ENCODE measurements at places on chromosomes 16 and 17. TPM values are rescaled to one million over a fixed set of nuclear protein-coding genes. Genes with fewer than 3 reads are reported as not detected.

DNA sequence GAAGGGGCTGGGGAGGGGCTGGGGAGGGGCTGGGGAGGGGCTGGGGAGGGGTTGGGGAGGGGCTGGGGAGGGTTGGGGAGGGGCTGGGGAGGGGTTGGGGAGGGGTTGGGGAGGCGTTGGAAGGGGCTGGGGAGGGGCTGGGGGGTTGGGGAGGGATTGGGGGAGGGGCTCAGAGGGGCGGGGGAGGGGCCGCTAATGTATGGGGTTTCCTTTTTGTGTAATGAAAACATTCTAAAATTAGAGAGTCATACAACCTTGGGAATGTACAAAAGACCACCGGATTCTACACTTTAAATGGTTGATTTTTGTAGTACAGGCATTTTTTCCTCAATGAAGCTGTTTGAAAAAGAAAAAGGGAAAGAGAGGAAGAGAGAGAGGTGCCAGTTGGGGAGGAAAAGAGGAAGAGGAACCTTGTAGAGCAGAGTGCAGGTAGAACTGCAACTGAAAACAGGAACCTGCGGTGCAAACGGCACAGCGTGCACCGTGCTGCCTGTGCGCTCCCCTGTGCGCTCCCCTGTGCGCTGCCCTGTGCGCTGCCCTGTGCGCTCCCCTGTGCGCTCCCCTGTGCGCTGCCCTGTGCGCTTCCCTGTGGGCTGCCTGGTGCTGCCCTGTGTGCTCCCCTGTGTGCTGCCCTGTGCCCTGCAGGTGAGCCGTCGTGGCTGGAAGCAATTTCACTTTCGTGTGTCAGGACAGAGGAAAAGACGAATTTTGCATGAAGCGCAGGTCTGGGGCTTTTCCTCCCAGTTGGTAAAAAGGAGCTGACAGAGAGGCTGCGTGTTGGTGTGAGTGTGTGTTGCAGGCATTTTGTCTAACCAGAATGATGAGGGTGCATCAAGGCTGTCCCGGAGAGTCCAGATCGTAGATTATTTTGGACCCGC lies 40.8 kb downstream of the METRNL start:
- peaks cover 8% of the 10 kb centered on the region for H3K27me3 ChIP-seq
- DNase-seq = no peak
- H3K4me3 ChIP-seq = no peak overlapping the region
- H3K4me1 ChIP-seq = no peaks in the 10 kb centered on the region
- H3K36me3 ChIP-seq = no peaks in the 10 kb centered on the region
- no peak overlapping the region for H3K27ac ChIP-seq

- no peak overlapping the region for H3K4me3 ChIP-seq
- H3K27me3 ChIP-seq = peaks cover 47% of the 10 kb centered on the region
- H3K27ac ChIP-seq = no peak overlapping the region
- no peaks in the 10 kb centered on the region for H3K36me3 ChIP-seq
- DNase-seq = peak; percentile 2
Measured at GRCh38 chr17:48322060-48322459, 108.0 kb downstream of the SKAP1 start.

GRCh38 chr17:11899537-11899942 lies 97.7 kb downstream of the ZNF18 start:
- peaks cover 4% of the 10 kb centered on the region for H3K4me1 ChIP-seq
- no peaks in the 10 kb centered on the region for H3K36me3 ChIP-seq
- H3K27me3 ChIP-seq = no peaks in the 10 kb centered on the region

DNA sequence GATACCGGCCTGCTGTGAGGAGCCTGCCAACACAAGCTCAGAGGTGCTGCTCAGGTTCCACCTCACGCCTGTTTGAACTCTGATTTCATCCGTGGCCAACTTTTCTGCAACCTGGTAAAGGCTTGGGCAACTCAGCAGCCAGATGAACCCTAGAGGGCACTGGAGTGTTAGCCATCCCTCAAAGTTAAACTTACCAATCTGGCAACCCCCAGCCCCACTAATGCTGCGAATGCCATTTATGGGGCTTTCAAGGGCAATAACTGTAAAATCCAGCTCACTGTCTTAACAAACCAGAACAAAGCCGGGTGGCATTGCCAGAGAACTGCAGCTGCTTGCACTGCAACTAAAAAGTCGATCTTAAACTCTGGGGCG lies 105.5 kb downstream of the AXIN2 start:
- no peaks in the 10 kb centered on the region for H3K36me3 ChIP-seq
- no peaks in the 10 kb centered on the region for H3K4me1 ChIP-seq
- peaks cover 6% of the 10 kb centered on the region for H3K27me3 ChIP-seq
- no peak overlapping the region for H3K27ac ChIP-seq
- H3K4me3 ChIP-seq = no peak overlapping the region

The RND2 gene
- total RNA-seq = 1.3 TPM

The IRX6 gene
- not detected for total RNA-seq
